Activated CD8-positive, alpha-beta T cell treated with anti-CD3 and anti-CD28 coated beads, Interleukin-2, amount 10 ng/mL, durations not matched to agents 7 days and 5 days (primary cell): ENCODE measurements at places on chromosomes 5 and 9.

DNA sequence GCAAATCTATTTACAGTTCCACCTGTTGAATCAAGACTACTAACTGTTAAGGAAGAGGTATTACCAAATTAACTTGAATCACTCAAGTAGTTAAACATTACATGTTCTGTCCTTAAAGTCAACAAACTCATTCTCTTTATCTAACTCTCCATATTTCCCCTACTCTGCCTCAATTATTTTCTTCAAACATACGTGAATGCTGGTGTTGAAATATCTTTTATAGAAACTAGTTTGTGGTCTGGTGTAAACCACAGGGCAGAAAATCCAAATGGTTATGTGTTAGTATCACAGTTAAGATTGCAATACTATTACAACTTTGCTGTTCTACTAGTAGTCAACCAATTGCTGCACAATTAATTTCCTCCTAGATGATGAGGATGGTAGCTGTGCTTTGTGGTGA lies 603.5 kb downstream of the KCTD16 start:
- DNase-seq = no peak

- DNase-seq = peak; percentile 73
Measured at GRCh38 chr9:35611230-35611797, 6.3 kb downstream of the TESK1 start.

DNA sequence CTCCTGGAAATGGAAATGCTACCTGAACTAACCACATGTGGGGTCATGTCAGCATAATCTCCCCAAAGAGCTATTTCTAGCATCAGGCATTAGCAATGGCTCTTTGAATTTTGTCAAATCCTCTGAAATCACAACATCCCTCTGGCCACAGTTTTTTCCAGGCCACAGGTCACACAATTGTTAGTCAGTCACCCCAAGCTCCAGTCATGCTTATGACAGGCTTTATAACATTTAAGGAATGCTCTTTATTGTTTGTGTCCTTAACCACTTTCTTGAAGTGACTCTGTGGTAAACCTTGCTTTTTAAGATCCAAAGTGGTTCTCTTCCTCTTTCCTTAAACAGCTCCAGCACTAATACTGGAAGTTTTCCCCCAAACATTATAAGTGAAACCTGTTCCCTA lies 169.2 kb upstream of the HMHB1 start:
- DNase-seq = no peak

- DNase-seq = no peak
Measured at GRCh38 chr9:107698779-107699178, 209.2 kb upstream of the KLF4 start.

DNA sequence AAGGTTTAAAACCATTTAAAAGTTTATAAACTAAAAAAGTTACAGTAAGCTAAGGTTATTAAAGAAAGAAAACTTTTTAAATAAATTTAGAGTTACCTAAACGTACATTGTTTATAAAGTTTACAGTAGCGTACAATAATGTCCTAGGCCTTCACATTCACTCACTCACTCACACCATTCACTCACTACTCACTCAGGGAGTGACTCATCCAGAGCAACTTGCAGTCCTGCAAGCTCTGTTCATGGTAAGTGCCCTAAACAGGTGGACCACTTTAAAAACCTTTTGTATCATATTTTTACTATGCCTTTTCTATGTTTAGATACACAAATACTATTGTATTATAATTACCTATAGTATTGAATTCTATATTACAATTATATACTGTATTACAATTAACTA lies 190.8 kb upstream of the RASA1 start:
- no peak for DNase-seq

DNA sequence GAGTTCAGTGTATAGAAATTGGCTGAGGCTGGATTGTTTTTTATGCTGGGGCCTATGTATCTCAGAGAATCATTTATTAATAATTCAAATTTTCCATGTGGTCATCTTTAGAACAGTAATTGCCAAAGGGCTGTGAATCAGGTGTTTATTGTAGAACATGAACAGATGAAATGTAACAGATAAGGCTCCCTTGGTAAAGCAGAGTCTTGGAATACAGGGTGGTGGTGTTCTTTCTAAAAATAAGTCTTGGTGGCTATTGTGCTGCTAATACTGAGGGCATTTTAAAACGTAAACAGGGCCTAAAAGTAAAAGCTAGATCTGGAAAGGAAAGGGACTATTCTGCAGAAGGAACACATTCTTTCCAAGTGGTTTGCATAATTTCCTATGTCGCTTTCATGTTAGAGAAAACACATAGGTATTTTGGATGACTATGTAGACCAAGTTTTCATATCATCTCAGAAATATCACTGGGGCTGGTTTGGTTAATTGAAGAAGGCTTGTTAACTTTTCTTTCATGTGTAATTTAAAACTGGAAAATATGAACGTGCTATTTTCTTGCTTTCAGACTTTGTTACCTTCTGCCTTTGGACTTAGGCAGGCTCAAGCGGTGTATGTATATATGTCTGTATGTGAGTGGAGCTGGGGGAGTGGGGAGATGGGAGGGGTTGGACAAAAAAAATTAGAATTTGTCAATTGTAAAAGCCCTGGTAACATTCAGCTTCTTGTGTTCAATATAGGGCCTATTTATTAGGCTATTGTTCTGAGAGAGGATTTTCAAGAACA lies 119.9 kb upstream of the ANKRD55 start:
- no peak for DNase-seq

GRCh38 chr5:102229685-102230084 lies 66.4 kb downstream of the SLCO4C1 start:
- no peak for DNase-seq

GRCh38 chr5:22306011-22306410 lies 547.1 kb downstream of the CDH12 start:
- no peak for DNase-seq

DNA sequence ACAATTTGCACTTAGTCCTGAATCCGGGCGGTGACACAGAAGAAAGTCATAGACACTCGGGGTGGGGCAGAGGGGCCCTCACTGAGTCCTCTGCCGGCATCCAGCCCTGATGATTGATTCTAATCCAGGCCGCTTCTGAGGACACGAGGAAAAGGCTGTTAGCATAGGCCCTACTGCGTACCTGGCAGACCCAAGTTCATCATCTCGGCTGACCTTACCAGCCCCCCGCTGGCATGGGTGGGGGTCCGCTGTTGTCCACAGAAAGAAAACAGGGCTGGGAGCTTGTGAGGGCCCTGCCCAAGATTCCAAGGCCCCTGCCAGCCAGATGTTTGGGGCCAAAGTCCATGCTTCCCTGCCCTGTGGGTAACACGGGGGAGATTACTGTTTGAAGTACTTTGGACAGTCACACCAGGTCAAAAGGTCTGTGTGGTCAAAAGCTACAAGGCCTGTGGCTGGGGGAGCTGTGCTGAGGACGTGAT lies 24.5 kb downstream of the ERGIC1 start:
- no peak for DNase-seq

DNA sequence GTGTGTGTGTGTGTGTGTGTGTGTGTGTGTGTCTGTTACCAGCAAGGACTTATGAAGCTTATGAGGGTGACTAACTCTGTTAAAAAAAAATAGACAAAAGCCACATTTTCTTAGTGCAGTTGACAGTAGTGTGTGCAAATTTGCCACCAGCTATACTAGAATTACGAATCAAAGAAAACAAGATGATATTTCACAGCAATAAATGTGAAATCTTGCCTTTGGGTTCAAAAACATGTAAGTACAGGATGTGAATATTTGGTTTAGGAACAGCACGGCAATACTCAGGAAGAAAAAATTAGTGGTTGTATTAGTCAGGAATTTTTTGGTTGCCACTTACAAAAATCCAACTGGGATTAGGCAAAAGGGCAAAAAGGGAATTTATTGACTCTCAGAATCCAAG lies 117.4 kb downstream of the NPR3 start:
- no peak for DNase-seq

DNA sequence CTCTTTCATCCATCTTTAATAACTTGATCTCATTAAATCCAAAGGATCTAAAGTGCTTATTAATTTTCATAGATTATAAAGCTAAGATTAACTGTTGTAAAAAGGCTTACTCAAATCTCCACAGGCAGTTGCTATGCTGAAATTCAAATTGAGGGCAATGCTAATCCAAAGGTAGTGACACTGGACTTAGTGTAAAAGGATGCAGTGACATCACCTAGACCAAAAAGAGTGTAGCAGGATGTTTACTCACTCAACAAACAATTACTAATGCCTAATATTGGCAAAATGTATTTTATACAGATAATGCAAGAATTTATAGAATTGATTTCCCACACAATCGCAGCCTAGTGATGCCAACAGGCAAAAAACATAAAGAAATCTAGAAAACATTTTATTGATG lies 756.2 kb downstream of the CDH9 start:
- DNase-seq = no peak

DNA sequence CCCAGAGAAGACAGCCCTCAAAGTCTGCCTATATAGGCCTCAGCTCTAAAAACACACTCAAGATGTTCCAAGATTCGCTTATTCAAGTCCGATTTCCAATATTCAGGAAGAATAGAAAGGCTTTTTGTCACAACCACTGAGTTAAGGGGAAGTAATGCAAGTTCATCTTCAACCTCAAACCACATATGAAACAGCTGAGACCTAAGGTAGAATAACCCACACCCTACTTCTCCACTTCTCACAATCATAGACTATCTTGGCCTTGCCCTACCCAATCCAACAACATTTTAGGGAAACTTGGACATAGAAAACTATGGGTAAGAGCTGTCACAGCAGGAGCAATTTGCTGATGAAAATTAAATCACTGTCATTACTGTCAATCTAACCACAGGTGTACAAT lies 152.0 kb upstream of the LRRTM2 start:
- no peak for DNase-seq

DNA sequence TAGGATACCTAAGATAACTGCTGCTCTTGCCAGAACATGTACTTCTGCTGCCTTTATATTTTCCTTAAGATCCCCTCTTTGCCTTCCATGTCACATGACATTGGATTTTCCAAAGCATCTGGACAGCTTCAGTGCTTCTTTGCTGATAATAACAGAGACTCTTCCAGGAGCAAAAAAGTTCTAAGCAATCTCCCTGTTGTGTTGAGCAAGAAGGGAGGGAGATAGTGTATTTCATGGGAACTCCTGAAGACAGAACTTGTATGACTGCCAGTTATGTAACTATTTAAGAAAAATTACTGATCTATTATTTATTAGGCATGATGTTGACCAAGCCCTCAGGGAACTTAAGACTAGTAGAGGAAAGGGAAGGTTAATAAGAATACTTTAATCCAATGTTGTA lies 454.7 kb downstream of the SPATA31D1 start:
- DNase-seq = no peak

GRCh38 chr5:132064738-132065331 lies 4.4 kb downstream of the IL3 start:
- DNase-seq = peak; percentile 90

GRCh38 chr5:27818888-27819287 lies 780.5 kb upstream of the CDH9 start:
- no peak for DNase-seq

GRCh38 chr5:91042936-91043255 lies 340.2 kb downstream of the ARRDC3 start:
- no peak for DNase-seq

- DNase-seq = no peak
Measured at GRCh38 chr9:133953621-133953975, 38.5 kb downstream of the VAV2 start.

DNA sequence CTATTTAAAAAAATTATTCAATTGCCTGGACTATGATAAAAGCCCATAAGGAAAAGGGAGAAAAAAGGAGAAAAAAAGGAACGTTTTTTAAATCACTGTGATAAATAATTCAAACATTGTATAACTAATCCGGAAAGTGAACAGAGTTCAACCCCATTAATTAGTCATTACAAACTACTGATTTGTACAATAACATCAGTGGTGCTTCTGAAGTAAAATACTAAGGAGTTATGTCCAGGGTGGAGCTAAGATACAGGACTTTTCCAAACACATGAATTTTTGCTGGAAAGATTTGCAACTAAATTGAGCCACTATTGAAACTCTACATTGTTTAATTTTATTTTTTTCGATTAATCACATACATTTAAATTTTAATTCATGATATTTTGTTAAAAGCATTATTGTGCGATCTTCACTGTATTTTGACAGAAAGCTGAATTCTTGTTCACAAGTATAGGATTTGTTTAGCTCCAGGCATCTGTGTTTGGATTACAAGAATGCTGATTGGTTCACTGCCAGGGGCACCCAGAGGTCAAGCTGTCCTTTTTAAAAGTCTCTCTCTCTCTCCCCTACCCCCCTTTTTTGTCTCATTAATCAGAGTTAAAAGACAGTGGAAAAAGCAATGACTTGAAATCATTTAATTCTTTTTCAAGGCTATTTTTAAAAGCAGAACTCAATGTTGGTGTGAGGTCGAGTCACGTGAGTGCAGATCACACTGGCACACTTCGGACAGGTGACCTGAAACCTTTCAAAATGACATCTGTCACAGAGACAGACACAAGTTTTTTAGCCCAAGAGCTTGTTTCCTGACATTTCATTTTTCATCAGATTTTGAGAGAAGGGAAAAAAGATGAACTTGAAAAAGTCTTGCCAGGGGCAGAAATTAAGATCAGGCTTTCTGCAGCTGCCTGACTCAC lies 387.3 kb downstream of the NR2F1-AS1 start:
- DNase-seq = no peak
